ENCODE measurements at places on chromosomes 12 and 14.

- no peak for DNase-seq
These were observed 80.2 kb downstream of the ELK3 start for GRCh38 chr12:96274331-96274730.

- no peak for DNase-seq
These were observed 27.8 kb downstream of the TOGARAM1 start for GRCh38 chr14:44989497-44990440.

DNA sequence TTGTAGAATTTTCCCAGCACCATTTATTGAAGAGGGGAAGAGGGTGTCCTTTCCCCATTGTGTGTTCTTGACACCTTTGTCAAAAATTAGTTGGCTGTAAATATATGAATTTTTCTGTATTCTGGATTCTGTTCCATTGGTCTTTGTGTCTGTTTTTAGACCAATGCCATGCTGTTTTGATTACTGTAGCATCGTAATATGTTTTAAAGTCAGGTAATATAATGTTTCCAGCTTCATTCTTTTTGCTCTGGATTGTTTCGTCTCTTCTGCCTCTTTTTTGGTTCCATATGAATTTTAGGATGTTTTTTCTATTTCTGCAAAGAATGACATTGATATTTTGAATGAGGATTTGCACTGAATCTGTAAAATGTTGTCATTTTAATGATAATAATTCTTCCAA is 331.9 kb upstream of the RGS6 start:
- DNase-seq: no peak

DNA sequence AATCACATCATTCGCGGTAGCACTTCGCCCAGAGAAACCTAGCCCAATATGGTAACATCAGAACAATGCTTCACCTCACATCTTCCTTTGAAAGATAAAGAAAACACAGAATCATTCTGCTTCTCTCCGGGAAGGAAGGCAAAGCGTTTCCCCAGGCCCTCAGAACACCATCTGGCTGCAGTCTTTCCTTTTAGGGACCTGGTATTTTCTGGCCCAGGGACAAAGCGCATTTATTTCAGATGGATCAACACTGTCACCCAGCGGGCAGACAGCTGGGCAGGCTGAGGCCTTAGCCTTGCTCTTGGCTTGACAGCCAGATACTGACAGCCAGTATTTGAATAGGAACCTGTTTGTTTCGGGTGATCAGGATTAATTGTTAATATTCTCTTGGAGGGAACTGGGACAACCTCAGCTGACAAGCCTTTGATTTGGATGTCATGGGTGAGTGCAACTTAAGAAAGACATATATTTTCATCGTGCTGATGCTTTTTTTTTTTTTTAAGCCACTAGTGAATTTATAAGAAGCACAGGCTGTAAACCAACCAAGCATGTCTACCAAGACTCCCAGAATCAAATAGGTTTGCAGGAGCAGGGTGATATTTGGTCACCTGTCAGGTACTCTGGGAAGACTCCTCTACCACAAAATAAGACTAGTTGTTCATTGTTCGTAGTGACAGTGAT is 118.9 kb downstream of the VEZT start:
- DNase-seq: peak; percentile 13

GRCh38 chr14:30921305-30921704 is 46.9 kb downstream of the COCH start:
- DNase-seq: no peak

- peak; percentile 94 for DNase-seq
These were observed 97.5 kb downstream of the ZFP36L1 start for GRCh38 chr14:68695326-68695768.

DNA sequence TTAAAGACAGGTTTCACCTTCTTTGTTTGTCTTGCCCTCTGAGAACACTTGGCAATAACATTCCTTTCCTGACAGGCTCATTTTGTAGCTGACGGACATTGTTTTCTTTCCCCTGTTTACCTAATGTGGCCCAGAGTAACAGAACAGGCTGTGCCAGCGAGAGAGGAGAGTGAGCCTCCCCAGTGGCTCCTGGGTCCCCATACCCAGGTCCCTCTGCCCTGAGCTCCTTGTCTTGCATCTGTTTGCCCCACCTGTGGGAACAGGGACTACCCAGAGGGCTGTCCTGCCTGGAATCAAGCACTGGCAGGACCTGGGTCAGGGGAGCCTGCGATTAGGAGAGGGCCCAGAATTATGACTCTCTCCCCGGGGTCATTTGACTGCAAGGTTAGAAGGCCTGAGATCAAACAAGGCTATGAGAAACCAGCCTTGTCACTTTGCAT is 222.9 kb downstream of the ZFP36L1 start:
- DNase-seq: no peak

DNA sequence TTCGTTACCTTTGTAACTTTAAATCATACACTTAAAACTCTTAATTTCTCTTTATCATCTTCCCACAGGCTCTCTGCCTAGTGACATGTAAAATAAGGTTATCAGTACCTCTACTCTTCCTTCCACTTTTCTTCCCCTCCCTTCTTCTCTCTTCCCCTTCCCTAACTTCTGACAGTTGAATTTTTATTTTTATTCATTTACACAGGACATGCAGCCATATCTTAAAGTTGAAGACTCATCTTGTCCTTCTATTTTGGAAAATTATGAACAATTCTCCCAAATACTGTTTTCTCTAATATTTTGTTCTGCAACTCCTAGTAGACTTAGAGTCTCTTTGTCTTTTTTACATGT is 263.9 kb downstream of the FBXL14 start:
- DNase-seq: no peak

DNA sequence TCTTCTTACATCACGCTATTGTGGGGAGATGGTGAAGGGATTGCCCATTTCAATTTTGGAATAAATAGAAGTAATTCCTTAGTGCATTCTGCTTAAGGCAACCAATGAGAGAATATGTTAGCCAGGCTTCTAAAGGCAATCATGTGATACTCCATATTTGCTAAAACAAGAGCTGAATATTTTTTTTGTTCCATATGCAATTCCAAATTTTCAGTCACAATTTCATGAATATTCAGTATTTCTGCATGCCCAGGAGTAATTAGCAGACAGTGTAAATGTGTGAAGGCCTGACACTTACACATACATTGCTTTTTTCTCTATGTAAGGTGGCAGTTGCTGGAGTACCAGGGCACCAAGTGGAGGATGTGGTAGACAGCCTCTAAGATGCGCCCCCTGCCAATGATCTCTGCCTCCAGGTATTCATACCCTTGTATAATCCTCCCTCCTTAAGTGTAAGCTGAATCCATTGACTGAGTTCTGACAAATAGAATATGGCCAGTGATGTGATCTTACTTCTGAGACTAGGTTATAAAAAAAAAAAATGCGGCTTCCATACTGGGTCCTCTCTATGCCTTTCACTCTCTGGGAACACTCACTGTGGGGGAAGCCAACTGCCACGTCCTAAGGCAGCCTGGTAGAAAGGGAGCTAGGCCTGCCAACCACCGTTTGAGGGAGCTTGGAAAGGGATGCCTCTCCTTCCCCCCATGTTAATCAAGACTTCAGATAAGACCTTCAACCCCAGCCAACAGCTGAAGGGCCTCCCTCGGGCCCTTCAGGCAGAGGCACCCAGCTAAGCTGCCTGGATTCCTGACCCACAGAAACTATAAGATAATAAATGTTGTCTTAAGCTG is 62.7 kb upstream of the PTGR2 start:
- DNase-seq: no peak

All from ACHN (cell line).